ENCODE measurements at places on chromosomes 4 and X.

GRCh38 chr4:75673027-75673958 lies at the start of gene G3BP2:
G3BP2 (minus strand) TSS chr4:75673411; CDS start chr4:75662025, 11,386 bp downstream.
- peak; percentile 99 for DNase-seq

DNA sequence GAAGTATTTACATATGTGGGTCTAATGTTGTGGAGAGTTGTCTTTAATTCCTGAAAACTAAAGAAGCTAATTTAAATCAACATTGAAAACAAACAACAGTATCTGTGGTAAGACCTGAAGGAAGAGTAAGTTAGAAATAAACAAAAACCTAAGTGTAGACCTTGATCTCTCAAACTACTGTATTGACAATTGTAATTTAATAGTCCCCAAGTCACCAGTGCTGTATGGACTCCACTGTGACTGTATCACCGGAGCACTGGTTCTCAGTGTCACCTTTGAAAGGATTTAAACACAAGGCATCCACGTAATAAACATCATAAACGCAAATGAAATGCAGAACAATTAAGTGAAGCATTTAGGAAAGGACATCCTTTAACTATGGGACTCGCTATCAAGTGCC lies 46.4 kb downstream of the OCRL start:
- no peak for DNase-seq

DNA sequence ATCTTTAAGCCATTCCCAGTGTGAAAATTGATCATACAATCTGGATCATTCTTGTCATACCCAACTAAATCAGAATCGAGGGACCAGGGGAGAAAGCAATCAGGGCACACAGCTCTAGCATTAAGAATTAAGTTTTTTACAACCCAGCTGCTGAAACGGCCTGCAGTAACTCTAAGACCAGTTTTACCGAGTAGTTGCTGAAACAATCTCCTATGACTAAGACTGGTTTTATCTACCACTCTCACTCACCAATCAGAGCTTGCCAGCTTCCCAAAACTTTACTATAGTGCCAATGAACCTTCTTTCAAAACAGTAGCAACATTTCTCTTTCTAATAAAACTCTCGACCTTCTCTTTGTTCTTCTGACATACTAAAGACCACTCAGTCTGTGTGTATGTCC lies 2.8 kb upstream of the SAP30 start:
- no peak for DNase-seq

DNA sequence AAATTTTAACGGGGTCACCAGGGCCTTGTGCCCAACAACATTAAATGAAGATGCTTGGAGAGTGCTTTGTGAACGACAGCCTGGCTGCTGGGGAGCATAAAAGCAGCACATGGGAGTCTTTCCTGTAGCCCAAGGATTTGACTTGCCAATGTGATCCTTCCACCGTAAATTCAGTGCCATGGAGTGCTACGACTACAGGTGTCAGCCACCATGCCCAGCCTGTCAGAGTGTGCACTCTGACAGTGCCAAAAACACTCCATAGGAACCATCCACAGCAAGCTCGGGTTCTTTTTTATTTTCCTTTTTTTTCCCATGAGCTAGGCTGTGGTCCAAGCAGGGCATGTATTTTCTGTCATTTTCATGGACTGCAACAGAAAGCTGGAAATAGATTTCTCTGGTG lies 156.9 kb downstream of the NLGN4X start:
- DNase-seq = no peak

DNA sequence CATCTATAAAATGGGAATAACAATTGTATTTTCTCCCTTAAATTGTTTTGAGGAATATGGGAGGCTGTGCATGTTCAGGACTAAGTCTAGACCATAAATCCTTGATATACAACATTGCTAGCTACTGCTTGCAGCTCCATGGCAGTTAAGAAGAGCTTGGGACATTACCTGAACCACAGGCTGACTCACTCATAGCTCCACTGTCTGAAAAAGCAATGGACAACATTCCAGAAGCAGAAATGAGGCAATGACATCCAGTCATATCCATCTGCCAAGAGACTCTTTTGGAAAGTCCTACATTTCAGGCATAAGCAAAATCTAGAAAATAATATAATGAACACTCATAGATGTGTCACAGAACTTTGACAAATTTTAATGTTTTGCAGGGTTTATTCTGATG lies 167.3 kb upstream of the LEF1 start:
- no peak for DNase-seq

DNA sequence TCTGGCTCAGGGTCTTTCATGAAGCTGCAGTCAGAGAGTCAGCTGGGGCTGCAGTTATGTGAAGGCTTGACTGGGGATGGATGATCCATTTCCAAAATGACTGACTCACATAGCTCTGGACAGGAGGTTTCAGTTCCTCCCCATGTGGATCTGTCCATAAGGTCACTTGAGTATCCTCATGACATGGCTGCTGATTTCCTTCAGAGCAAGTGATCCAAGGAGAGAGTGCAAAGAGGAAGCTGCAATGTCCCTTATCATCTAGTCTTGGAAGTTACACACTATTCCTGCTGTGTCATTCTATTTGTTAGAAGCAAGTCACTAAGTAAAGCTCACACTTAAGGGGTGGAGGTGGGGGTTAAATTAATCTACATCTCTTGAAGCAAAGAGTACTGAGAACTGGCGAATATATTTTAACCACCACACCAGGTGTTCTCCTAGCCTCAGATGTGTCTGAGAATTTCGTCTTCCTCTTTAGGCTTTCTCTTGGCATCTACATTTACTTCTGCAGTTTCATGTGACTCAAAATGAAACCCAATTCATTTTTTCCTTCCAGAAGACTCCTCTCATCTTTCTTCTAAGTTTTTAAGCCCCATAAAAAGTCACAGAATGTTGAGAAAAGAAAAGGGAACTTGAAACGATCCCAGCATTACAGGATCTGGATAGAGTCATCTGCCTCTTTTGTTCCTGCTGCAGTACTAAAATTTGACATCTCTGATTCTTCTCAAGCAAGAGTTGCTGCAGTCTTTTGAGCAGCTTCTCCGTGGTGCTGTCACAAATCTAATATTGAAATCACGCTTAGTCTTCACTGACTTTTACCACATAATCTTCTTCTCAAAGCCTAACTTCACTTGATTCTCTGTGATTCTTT lies 3.8 kb upstream of the GRPR start:
- DNase-seq = no peak

DNA sequence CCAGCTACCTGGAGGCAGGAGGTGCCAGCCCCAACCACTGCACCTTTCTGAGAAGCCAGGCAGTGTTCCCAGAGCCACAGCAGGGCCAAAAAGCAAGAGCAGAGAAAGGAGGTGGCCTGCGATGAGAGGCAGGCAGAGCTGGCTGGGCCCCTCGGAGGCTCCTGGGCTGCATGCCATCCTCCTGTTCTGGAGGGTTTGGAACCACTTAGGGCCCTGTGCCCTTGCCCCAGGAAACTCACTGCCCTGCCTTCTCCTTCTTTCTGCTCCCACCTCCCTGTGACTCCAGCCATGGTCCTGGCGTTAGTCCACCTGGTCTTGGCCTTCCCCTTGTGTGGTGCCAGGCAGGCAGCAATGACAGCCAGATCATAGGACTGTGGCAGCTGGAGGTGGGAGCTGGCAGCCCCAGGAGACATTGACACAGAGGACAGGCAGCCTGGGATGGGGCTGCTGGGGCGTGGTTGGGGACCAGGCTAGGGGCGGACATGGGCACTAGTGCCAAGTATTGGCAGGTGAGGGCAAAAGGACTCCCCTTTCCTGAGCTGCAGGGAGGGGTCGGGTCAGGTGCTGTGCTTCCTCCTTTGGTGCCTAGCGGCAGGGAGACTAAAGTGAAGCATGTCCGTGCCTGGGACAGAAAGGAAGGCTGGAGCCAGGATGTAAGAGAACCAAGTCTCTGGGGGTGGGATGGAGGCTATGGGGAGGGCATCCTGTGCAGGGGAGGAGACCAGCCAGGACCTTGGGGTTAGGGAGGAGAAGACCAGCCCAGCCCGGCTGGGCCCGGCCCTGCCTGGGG lies 1.4 kb downstream of the APLN start:
- no peak for DNase-seq

DNA sequence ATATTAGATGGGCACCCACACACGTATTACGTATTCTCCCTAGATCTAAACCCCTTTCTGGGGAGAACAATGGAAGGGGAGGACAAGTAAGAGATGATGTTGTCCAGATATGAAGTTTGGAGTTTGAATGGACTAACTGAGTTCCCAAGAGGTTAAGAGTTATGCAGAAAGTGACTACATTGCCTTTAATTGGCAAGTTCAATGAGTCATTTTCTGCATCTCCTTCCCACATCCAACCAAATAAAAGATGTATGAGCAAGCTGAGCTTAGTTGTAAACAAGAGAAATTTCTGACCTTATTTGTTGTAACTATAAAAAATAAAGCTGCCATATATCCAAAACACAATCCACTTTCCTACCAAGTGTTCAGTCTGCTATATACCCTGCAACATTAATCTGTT lies 50.5 kb downstream of the TIGD2 start:
- DNase-seq = no peak

- DNase-seq = no peak
Measured at GRCh38 chrX:100680756-100681155, 36.8 kb downstream of the SRPX2 start.

DNA sequence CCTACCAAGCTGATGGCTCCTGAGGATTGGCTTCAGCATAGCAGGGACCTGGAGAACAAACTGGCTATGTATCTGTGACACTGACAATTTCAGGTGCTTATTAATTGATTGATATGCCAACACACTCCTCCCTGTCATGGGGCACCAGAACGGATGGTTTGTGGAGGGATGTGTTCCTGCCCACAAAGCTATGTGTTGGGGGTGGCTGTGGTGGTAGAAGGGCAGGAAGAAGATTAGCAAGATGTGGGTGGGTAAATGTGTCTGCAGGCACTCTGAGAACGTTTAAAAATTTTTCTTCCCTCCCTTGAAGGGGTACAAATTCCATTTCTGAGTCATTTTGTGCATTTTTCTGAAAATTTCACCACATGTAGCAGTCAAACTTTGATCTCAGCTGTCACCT lies 55.0 kb upstream of the SCML1 start:
- peak; percentile 45 for DNase-seq

DNA sequence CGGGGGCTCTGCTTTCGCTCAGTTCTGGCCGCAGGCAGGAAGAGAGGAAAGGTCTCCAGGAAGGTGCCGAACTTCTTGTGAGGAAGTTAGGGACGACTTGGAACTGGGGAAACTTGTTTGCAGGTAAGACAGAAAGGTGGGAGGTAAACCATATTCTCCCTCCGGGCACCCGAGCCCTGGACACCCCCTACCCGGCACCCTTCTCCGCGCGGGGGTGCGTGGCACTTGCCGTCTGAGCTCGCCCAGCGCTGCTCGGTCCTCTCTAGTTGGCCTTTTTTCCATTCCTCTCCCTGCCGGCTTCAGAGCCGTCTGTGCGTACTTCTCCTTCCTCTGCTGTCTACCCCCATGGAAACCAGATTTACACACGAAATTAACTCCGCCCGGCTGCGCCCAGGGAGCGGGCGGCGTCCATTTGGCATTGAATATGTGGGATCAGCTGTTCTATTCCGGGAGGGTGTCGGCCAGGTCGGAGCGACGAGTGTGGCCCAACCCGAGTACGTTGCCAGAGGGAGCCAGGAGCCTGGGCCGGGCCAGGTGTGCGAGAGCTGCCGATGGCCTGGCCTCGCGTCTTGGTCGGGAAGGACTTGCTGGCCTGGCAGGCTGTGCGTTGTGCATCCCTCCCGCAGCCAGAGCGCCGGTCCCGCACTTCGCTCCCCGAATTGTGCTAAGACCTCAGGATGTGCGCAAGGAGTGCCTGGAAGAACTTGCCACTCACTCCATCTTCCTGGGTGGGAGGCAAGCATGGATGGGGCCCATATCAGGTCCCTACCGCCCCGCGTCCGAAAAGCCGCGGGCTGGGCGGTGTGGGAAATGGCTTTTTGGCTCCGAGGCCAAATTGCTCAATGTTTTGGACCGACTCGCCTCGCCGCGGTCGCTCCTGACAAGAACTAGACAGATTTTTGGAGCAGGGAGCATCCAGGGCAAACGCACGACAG lies 1.7 kb downstream of the PDGFRA start:
- no peak for DNase-seq

DNA sequence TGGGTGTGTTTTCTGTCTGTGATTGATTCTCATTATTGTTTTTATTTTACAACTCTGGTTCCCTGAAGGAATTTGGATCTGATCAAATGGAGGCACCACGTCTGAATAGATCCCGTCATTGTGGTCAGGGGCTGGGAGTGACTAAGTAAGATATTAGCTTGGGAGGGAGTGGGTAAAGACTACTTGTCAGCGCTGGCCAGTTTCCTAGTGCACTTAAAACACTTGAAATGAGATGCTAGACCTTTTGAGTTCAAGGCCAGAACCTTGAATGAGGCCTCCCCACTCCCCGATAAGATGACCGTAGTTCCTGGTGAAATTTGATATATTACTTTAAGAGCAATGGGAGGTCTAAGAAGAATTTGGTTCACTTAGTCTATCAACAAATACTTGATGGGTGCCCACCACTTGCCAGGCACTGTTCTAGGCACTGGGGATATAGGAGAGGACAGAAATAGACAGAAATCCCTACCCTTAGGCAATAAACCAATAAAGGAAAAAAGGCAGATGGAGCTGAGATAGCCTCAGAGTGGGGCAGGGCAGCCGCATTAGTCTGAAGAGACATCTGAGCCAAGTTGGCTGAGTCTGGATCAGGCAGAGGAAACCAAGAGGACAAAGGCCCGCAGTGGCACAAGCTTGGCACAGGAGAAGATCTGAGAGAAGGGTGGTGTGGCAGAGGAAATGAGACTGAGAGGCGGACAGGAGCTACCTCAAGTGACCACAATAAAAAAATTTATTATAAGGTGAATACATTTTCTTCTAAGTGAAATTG lies 11.8 kb downstream of the FAM184B start:
- peak; percentile 12 for DNase-seq

GRCh38 chr4:143356493-143356892 lies 19.8 kb downstream of the GAB1 start:
- no peak for DNase-seq

DNA sequence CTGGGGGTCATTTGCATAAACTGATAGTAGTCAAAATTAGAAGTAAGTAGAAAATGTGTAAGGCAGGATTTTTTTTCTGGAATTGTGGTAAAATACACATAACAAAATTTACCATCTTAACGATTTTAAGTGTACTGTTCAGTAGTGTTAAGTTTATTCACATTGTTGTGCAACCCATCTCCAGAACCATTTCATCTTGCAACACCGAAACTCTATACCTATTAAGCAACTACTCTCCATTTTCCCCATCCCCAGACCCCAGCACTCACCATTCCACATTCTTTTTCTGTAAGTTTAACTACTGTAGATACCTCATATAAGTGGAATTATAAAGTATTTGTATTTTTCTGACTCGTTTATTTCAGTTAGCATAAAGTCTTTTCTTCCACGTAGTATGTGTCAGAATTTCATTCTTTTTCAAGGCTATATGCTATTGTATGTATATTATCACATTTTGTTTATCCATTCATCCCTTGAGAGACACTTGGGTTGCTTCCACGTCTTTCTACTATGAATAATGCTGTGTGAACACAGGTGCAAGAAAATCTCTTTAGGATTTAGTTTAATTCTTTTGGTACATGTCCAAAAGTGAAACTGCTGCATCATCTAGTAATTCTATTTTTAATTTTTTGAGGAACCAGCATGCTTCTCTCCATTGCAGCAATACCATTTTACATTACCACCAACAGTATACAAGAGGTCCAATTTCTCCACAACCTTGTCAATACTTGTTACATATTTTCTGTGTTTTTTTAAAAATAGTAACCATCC lies 39.1 kb upstream of the NSUN7 start:
- DNase-seq = no peak

- no peak for DNase-seq
Measured at GRCh38 chrX:40167850-40168479, 70.2 kb upstream of the BCOR start.
